ENCODE measurements at places on chromosomes 1 and 21. TPM values are rescaled to one million over a fixed set of nuclear protein-coding genes. Genes with fewer than 3 reads are reported as not detected.
A peak's percentile ranks its signal among the peaks of the same experiment; 100 is the strongest.

DNA sequence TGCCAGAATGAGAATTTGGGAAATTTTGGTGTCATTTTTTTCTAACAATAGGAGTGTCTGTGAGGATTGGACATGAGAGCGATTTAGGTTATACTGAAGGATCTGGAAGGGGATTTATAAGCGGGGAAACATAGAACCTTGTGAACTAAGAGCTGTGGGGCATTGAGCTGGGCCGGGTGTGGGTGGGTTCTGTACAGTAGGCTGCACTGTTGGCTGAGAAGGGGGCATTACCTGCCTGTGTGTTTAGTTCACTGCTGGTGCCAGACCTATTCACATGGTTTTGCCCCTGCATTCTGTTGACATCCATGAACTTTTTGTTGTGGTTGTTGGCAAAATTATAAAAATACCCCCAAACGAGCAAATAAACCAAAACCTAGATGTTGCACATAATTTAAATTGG, 8.8 kb downstream of the PBX1 start:
- no peak for DNase-seq

DNA sequence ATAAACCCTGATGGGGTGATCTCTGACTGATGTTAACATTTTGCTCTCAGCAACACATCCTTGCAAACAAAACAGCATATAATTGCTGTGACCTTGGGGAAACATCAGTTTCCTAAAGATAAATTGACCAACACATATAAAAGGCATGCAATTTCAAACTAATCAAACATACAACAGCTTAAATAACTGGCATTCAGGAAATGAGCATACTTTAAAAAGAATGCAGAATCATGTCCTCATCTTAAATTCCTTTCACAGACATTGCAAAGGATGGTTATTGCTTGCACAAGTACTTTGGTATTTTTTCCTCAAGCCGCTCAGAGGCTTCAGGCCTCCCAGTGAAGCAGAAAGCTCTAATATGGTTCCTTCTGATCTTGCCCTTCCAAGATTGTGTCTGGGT, 53.4 kb upstream of the RGS18 start:
- peak; percentile 89 for DNase-seq

GRCh38 chr21:31609081-31609480, 50.4 kb upstream of the SOD1 start:
- DNase-seq = no peak

GRCh38 chr1:210373628-210373877, 44.9 kb downstream of the HHAT start:
- no peak for DNase-seq

GRCh38 chr1:115832651-115833050, 8.3 kb downstream of the NHLH2 start:
- DNase-seq = no peak

Gene HSD3B2
- not detected for total RNA-seq

DNA sequence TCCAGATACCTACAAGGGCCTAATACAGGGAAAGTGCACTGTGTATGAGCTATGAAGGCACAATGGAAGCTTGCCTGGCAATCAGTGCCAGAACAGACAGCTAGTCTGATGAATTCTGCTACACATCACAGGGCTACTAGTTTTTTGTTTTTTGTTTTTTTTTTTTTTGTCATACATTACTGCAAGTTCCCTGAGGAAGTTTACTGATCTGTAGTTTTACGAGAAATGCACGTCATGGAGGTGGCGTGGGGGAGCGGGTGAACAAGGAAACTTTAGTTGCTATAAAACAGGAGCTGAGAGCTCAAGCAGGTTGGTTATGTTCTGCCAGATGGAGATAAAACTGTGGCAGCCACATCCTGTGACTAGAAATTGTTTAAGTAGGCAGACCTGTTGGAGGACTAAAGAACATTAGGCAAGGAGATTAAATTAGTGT, 17.7 kb downstream of the PTPRC start:
- DNase-seq = no peak

GRCh38 chr1:87058343-87058649, 143.9 kb downstream of the HS2ST1 start:
- DNase-seq = no peak

GRCh38 chr1:14733048-14733778, 134.7 kb downstream of the KAZN start:
- no peak for DNase-seq

Gene DLGAP3
- total RNA-seq = under 0.01 TPM

- peak; percentile 60 for DNase-seq
Measured at GRCh38 chr1:25958465-25958864, 39.4 kb downstream of the PAFAH2 start.

DNA sequence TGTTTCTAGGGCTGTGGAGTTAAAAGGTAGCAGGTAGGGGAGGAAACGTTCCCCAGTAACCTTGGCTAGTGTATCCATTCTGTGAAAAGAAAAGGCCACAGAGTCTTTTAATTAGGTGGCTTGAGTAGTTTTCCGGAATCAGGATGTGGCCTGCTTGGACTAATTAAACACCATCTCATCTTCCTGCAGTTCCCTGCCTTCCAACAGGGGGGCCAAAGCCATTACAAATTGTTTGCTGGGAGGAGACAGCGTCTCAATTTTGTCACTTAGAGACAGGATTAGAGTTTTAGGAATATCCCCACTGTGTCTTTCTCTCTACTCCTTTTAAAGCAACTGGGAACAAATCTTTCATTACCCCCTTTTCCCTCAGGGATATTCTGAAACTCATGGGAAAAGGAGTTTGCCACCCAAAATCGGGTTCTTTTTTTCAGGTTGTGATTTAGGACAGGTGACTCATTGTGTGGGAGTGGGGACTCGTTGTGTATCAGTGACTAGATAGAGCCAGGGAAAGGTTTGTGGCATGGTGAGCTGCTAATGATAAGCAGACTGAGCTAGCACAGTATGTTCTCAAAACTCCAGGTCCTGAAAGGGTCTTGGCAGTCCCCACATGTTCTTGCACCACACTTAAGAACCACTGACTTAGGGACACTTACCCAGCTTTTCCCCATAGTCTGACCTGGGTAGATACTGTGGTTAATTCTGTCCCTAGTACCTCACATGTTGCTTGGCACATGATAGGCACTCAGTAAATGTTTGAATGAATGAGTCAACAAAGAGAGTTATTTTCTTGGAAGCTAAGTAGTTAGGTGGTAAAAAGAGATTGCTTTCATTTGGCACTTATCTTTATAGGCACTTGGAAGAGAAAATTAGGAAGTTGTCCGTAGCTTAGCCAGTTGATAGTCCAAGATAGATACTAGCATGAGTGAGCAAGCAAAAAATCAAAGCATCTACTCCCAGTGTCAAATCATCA, 22.5 kb downstream of the INTS3 start:
- DNase-seq = peak; percentile 25

All from dermis microvascular lymphatic vessel endothelial cell (primary cell).